Panc1 (cell line): ENCODE measurements at places on chromosomes 1 and 21. TPM values are rescaled to one million over a fixed set of nuclear protein-coding genes. Genes with fewer than 3 reads are reported as not detected.

Gene EDN2
- not detected for total RNA-seq

DNA sequence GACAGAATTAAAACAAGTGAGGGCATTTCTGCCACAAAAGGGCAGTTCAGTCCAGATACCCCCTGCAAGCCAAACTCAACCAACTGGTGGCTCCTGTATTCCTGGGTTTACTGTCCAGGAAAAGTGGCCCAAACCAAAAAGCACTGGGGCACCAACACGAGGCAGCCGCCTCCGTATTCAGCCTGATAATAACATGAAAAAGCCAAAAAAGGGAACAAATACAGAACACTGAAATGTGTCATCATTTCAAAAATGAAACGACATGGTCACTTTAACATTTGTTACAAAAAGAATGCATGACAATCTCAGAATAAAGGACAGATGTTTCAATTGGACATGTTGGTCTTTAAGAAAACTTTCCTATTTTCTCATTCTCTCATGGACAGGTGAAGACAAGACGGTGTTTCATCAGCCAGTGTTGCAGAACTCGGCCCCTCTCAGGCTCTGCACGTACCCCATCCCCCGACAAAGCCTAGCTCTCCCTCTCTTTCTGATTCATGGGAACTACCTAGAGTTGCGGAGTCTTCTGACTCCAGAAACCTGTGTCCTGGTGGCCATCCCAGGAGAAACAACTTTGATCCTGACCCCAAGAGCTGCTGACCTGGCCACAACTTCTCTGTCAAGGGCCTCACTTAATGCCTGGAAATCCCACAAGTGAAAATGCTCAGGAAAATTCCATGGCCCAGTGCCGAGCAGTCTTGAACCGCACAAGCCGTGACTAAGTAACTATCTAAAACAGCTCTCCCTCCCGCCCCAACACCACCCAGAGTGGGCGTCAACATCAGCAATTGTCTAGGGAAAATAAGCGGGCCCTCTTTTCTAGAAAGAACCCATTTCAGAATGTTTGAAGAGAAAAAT lies 27.1 kb downstream of the ZBTB17 start:
- DNase-seq, result no peak
- peak overlapping the region; percentile 69 for H3K27ac ChIP-seq
- peaks cover 51% of the 10 kb centered on the region for H3K4me1 ChIP-seq
- H3K27me3 ChIP-seq, result no peaks in the 10 kb centered on the region

Gene CSF3R
- total RNA-seq, result 0.31 TPM

GRCh38 chr1:180227861-180228647 lies 2.0 kb upstream of the LHX4 start:
- H3K36me3 ChIP-seq, result no peaks in the 10 kb centered on the region
- H3K4me1 ChIP-seq, result peaks cover 7% of the 10 kb centered on the region
- H3K4me3 ChIP-seq, result no peak overlapping the region
- DNase-seq, result no peak

DNA sequence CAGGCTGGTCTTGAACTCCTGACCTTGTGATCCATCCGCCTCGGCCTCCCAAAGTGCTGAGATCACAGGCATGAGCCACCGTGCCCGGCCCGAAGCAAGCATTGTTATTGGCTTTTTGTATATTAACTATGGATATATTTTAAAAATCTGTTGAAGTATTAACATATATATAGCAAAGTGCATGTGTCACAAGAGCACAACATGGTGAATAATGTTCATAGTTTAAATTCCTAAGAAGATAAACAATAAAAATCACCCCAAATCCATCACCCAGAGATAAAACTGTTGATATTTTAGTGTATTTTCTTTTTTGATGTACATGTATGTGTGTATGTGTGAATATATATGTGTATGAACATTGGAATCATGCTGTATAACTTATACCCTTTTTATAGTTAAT lies 9.1 kb upstream of the FOXE3 start:
- no peak for DNase-seq
- H3K4me3 ChIP-seq, result no peak overlapping the region
- H3K27me3 ChIP-seq, result no peaks in the 10 kb centered on the region
- no peaks in the 10 kb centered on the region for H3K36me3 ChIP-seq
